ENCODE measurements at places on chromosomes 13 and 19. TPM values are rescaled to one million over a fixed set of nuclear protein-coding genes. Genes with fewer than 3 reads are reported as not detected.
A peak's percentile ranks its signal among the peaks of the same experiment; 100 is the strongest.

DNA sequence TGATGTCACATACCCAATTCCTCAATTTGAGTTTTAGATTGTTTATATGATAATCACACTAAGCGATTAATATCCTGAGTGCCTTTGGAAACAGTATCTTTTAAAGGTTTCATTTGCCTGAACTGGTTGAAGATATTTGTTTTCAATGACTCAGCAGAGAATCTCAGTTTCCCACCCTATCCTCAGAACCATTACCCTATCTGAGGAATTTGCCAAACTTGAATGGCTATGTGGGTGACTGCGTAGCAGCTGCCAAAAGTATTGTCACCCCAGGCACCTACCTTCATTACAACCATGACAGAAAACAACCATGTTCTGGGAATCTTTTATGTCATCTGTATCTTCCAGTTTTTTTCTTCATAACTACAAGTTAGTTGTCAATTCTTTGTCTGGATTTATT lies 440.1 kb upstream of the NBEA start:
- DNase-seq, result no peak

DNA sequence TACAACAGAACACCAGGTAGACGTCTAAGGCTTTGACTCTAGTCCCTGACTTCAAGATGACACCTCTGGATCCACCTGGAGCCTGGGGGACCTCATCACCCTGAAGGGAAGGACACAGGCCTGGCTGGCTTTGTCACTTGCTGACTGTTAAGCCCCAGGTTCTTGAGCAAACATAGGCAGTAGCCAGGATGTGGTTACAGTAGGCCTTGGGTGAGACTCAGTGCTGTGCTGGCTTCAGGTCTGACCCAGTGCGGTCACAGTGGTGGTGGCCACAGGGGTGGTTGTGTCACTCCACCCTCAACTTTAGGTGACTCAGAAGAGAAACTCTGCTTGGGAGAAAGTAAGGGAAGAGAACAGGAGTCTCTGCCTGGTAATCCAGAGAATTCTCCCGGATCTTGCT lies 497.8 kb downstream of the UQCRFS1 start:
- DNase-seq, result no peak

DNA sequence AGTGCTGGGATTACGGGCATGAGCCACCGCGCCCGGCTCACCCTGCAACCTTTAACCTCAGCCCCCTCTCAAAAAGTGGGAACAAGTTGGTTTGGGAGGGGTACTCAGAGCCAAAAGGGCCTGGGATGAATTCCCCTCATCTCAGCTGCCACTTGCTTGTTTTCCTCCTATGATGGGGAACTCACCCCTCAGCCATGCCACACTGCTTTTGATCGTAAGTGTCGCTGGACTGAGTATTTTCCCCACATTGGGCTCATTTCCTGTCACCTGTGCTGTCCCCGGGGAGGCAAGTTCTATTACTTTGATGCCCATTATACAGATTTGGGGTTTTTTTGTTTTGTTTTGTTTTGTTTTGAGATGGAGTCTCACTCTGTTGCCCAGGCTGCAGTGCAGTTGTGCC lies 6.5 kb downstream of the R3HDM4 start:
- no peak for DNase-seq

DNA sequence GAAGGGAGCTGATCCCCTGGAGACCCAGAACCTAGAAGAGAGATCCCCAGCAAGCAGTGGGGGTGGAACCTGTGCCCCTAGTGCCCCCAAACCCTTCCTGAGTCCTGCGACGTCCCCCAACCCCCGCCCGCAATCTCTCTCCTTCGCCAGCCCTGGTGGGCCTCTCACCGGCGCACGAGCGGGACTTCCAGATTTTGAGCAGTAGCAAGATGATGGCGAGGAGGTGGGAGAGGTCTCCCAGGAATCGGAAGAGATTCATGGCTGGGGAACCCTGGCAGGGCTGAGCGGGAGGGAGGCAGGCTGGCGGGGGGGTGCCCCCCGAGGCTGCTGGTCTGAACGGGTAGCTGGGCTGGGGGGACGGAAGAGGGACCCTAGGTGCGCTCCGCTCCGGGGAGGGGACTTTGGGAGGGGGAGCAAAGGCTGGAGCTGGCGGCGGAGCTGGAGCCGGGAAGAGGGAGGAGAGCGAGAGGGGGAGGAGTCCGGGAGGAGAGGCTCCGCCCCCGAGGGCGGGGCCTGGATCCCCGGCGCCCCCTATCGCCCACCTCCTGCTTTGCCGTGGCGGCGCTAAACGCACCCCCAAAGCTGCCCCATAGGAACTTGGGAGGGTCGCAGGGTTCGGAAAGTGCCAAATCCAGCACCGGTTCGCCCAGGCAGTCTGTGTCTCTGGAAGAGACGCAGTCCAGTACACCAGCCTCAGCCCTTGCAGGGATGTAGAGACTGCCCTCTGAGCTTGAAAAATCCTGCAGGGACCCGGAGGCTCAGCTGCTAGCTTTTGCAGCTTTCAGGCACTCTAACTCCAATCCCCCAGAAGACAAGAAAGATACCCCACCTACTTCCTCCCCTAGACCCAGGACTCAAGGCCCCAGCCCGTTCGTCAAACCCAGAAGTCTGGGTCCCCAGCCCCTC lies at the start of gene KDELR1:
TSS of gene KDELR1 (minus strand) at position 452 of the 906 bp plus-strand sequence. CDS start at position 259, 193 bp downstream.
- DNase-seq, result peak; percentile 83

Gene CYP2B6
- total RNA-seq, result not detected
